ENCODE measurements at places on chromosomes 3 and 15. TPM values are rescaled to one million over a fixed set of nuclear protein-coding genes. Genes with fewer than 3 reads are reported as not detected.

Gene TRPC1
- total RNA-seq: 8.7 TPM

Gene TIMP4
- 7.8 TPM for total RNA-seq

Gene GOLGA6L7
- not detected for total RNA-seq

Gene GP5
- total RNA-seq: not detected

Gene LRRC2
- not detected for total RNA-seq

Gene GABRB3
- 3.5 TPM for total RNA-seq

Gene LTK
- under 0.01 TPM for total RNA-seq

Gene TRPM1
- total RNA-seq: not detected

Gene CCDC54
- not detected for total RNA-seq

Gene RNF123
- 38.8 TPM for total RNA-seq

Gene ECE2
- not detected for total RNA-seq

Gene SAMD7
- not detected for total RNA-seq
